ENCODE measurements at places on chromosomes 4 and X.

GRCh38 chr4:176668324-176668723, 124.4 kb downstream of the VEGFC start:
- no peak for DNase-seq

- no peak for DNase-seq
Measured at GRCh38 chr4:149549911-149550310, 265.7 kb downstream of the IQCM start.

DNA sequence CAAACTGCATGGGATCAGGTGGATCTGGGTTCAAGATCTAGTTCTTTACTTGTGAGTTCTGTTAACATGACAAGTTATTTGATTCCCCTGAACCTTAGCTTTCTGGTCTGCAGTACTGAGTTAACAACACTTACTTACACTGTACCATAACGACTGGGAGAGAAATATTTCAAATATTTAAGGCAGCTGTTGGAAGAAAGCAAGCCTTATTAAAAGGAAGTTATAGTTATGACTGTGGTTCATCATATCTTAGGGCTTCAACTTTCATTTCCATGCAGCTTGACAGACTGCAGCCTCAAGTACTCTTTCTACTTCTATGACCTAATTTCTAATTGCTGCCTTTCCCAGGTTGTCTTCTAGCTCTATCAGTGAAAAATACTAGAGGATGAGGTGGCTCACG, 40.0 kb upstream of the PDGFRA start:
- no peak for DNase-seq

GRCh38 chr4:87092389-87093141, 127.9 kb downstream of the KLHL8 start:
- peak; percentile 37 for DNase-seq

- no peak for DNase-seq
Measured at GRCh38 chrX:40272141-40272540, 174.4 kb upstream of the BCOR start.

- no peak for DNase-seq
Measured at GRCh38 chr4:54802336-54802735, 144.6 kb downstream of the KIT start.

- DNase-seq: no peak
Measured at GRCh38 chr4:70425306-70425705, 27.6 kb downstream of the OPRPN start.

DNA sequence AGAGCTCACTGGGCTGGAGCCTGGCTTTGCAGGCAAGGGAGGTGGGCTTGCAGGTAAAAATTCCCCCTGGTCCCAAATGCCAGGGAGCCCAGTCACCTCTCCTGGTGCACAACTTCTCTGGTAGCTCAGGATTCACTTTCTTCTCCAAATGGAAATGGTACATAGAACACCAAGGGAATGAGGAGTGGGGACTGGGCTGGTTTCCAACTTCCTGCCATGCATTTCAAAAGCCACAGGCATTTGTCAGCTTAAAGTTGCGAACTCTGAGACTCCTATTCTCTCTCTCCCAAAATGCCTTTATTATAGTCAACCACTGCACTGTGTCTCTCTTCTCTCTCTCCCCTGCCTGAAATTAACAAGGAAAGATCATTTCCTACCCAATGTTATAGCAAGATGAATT, 177.3 kb downstream of the GRIA3 start:
- no peak for DNase-seq

GRCh38 chrX:69154051-69154450, 11.2 kb downstream of the PJA1 start:
- DNase-seq: no peak

Data from inflammatory macrophage treated with lipopolysaccharide for 1 hour (primary cell).